Stimulated activated naive CD4-positive, alpha-beta T cell treated with Interleukin-2 at 50 U/mL for 16 hours (primary cell): ENCODE measurements at places on chromosomes 6 and 20.

DNA sequence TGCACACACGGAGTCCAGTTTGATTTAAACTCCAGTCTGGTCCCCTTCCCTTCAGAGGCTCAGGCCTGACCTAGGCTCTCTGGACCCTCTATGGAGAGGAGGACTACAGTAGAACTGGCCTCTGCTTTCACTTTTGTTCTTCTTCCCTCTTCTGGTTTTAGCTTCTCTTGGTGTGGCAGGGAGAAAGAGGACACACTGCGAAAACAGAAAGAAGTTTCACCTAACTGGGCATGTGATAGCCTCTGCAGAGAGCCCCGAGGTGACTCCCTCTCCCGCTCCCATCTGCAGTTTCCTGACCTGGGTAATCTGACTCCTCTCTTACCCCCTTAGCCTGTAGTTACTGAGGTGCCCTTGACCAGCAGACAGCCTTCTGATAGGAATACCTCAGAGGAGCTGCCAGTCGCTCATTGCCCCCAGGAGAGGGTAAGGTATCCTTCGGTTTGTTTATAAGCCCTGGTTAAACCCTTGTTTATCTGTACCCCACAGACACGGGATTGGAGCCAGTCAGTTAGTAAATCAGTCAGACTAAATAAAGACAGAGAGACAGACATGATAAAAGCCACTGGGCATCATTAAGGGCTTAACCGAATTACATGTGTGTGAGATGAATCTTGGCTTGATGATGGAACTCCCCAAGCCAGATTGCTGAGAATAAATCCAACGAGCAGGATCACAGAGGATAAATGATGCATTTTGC is 12.0 kb upstream of the DTNBP1 start:
- no peak for DNase-seq

DNA sequence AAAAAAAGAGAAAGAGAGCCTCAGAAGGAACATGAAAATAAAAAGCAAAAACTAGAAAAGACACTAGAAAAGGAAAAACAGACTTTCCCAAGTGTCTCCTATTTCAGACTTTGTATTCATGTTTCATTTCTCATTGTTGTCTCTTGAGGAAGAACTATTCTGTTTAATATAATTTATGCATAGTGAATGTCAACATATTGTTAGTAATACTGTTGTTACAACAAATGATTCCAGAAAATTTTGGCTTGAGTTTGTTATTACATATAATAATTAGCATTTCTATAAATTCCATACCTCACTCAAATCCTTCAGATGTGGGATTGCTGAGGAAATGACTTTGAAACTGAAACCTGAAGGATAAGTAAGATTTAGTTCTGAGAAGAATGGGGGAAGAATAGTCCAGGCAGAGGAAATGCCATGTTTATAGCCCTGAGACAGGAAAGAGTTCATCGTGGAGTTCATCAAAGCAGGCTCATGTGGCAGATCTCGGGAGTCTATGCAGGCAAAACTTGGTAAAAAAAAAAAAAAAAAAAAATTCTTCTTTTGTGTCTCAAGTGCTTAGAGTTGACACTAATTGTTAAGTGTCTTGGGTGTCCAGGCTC is 53.1 kb upstream of the EIF2S2 start:
- no peak for DNase-seq

GRCh38 chr6:26537846-26538571 is at the start of gene HMGN4:
TSS of gene HMGN4 (plus strand) at chr6:26538366. CDS start at chr6:26545207, 6,841 bp downstream.
- peak; percentile 78 for DNase-seq

DNA sequence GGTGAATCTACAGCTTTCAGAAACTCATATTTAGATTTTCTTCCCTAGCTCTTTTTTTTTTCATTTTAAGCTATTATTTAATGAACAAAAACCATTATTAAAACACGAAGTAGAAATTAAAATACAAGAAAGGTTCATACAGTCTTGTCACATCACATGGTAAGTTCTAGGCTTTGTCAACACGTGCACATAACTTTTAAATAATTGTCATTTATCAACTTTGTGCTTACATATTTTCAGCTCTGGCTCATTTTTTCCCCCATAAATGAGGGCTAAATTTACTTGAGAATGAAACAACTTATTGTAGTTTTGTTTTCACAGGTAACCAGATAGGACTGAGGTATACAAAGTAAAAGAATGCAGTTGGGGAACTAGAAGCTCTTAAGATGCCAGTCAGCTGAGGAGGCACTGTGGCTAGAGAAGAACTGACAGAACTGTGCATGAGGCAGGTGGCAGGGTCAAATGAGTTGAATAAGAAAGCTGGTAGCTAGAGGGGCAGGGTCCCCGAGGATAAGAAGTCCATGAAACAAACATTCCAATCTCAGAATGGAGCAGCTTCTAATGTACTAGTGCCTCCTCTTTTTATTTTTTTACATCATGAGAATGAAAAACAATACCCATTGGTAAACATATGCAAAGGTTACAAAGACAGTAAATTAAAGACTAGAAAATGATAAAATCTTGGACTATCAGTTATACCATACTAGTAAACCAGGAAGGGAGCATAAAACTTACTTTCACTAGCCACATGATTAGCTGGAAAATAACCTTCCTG is 141.5 kb downstream of the MYB start:
- DNase-seq, result no peak

DNA sequence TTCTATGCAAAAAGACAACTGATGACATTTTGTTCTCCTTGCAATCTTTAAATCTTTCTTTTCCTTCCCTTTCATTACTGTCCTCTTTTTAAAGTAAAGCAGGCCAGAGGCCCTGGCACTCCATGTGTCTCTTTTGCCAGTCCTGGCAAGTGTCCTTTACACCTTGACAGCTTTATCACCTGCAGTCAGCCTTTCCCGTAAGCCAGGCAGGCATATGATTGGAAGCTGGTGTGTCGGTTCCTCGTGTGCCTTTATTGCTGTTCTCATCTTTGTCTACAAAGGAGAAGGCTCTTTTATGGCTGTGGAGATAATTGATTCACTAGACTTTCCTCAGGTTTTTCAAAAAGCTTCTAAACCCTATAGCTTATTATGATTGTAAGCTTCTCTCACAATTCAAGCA is 162.3 kb upstream of the FBXL4 start:
- DNase-seq, result no peak

DNA sequence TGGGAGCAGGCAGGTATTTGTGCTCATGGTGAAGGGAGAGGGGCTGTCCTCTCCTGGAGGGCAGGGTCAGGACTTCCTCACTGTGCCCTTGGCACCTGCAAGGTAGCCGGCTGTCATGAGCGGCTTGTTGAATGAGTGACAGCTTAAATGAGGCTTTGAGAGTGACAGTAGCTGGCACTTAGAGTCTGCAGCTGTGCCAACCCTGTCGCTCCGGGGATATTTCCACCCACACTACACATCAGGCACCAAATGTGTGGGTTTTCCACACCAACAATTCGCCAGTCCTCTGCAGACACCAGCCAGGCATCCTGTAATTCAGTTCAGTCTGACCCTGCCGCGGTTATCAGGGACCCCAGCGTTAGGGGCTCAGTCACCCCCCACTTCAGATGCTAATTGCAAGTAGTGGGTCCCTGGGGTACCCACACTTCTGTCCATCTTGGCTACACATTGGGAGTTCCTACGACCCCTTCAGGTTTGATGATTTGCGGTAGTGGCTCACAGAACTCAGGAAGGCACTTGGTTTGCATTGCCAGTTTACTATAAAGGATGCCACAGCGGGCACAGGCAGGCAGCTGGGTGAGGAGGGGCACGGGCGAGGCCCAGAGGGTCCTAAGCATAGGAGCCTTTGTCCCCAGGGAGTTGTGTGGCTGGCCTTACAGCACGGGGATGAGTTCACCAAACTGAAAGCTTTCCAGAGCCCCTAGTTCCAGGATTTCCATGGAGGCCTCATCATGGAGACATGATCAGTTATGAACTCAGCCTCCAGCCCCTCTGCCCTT is 9.1 kb downstream of the MTG2 start:
- no peak for DNase-seq

- DNase-seq, result no peak
Observed at GRCh38 chr6:439641-440167, 48.2 kb downstream of the IRF4 start.

DNA sequence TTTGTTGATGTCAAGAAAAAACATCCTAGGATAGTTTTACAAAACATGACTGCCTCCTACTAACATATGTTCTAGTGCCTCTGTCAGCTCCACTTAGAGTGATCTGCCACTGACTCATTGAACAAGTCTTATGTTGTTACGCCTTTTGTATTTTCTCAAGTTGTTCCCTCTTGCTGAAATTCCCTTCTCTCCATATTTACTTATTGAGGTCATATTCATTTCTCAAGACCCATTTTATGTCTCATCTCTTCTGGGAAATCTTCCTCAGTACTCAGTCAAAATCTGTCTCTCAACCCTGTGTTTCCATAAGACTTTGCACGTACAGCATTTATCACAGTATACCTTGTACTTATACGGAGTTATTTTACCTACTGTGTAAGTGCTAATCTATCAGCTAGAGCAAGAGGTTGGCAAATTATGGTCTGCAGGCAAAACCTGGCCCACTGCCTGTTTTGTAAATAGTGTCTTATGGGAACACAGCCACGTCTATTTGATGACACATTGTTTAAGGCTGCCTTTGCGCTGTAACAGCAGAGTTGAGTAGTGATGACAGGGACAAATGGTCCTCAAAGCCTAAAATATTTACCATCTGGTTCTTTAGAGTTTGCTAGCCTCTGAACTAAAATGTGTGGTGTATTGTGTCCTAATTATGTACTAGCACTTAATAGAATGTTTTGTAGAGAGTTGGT is 83.4 kb downstream of the ADGRB3 start:
- DNase-seq, result no peak

GRCh38 chr20:13212750-13213149 is 8.3 kb upstream of the ISM1 start:
- no peak for DNase-seq

DNA sequence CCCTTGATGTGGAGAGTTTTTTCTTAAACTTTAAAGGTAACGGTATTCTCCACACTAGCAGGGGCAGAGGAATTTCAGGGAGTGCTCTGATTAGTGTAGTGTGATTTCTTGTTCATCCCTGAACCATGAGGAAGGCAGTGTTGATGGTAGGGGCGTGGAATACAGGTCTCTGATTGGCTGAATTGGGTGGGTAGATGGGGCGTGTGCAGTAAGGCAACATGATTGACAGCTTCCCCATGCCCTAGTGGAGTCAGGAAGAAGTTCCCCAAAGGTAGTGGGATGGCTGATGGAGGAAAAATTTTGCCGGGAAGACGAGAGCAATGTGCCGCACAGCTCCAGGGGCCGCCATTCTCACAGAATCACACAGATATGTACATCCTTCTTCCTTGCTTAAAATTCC is 97.4 kb upstream of the SALL4 start:
- no peak for DNase-seq

DNA sequence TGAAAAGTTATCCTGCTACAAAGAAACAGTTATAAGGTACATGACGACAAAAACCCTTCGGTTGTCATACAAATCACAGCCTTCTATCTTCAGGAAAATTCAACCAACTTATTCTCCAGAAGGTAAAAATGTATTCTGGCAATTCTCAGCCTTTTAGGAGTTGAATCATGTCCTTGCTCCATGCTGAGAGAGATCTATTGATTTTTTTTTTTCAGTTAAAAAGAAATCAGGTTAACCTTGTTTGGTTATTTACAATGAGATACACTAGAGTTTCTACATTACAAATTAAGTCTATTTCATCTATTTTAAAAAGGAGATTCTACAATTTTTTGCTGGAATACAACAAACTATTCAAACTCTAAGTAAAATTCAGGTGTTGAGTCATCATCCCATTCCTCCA is 45.4 kb downstream of the ROS1 start:
- DNase-seq, result no peak

GRCh38 chr6:153564803-153565202 is 433.7 kb upstream of the RGS17 start:
- DNase-seq, result no peak

DNA sequence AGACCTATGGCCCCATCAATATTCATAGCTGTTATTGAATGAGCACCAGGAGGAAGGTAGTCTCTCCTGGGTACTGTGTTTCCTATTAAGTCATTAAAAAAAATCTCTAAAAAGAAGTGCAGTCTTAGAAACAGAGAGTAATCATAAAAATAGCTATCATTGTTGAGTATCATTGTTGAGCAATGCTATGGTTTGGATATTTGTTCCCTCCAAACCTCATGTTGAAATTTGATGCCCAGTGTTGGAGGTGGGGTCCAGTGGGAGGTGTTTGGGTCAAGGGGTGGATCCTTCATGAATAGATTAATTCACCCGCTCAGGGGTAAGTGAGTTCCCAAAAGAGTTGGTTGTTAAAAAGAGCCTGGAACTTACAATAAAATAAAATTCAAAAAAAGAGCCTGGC is 88.1 kb upstream of the IYD start:
- DNase-seq, result no peak

DNA sequence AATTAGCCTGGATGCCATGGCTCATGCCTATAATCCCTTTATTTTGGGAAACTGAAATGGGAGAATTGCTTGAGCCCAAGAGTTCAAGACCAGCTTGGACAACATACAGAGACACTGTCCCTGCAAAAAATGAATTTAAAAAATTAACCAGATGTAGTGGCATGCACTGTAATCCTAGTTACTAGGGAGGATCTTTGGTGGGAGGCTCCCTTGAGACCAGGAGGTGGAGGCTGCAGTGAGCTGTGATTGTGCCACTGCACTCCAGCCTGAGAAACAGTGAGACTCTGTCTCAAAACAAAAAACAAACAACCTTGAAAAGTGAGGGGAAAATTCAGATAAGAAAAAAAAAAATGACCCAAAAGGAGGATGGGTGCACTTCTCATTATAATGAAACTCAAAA is 23.4 kb downstream of the CAP2 start:
- DNase-seq, result no peak

GRCh38 chr6:135703621-135704020 is 147.9 kb upstream of the PDE7B start:
- DNase-seq, result no peak

- no peak for DNase-seq
Observed at GRCh38 chr6:73644941-73645591, 8.7 kb downstream of the SLC17A5 start.

DNA sequence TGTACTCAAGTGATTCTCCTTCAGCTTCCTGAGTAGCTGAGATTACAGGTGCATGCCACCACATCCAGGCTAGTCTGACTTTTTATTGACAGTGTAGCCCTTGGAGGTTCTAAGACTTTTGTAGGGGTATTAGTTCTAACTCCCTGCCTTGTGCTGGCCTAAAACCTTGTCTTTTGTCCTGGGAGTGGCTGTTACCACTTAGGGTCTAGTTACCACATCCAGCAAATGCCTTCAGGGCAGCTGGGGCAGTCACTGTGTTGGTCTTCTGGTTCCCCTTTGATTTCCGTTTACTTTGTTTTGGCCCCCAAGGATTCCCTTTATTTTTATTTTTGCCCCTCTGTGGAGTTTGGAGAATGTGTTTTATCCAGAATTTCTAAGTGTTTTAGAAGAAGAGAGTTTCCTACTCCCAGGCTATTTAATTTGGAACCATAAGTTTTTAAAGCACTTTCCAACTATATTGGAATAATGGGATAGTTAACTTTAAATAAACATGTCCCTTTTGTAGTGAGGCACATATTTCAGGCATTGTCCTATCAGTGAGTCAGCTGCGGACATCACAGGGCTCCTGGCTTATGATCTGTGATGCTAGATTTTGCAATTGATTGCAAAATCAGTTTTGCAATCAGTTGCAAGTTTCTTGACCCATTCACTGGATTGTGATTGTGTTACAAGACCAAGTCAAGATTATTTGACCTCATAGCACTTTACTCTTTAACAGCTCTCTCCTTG is 25.0 kb downstream of the IL22RA2 start:
- DNase-seq, result no peak

- DNase-seq, result no peak
Observed at GRCh38 chr6:131048933-131049515, 14.0 kb downstream of the EPB41L2 start.
